ENCODE measurements at places on chromosomes 4 and X.

GRCh38 chr4:183635321-183635720 is 23.7 kb downstream of the RWDD4 start:
- DNase-seq: no peak

- no peak for DNase-seq
These were observed 169.5 kb downstream of the TLL1 start for GRCh38 chr4:166042510-166043055.

GRCh38 chr4:186760576-186760975 is 36.9 kb upstream of the FAT1 start:
- DNase-seq: no peak

DNA sequence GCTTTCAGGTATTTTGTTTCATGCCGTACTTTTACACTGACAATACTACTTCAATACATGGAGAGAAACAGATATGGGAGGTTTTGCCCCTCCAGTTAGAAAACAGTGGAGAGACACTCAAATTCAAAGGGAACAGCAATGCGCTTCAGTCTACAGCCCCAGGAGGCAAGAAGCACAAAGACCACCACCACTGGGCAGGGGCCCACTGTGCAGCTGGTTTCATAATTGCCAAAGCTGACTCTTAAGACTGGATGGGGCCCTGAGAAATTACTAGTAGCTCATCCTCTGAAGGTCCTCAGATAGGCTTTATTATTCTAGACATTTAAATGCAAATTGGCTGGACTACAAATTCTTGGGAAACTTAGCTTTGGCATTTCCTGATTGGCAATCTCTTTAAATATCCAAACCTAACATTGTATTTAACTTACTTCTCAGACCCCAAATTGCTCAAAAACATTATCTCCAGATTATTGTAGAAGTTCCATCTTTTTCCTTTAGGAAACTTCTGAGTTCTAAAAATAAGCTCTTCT is 85.9 kb upstream of the GPR34 start:
- DNase-seq: no peak
